Kidney epithelial cell (primary cell): ENCODE measurements at places on chromosomes 4 and X.

- DNase-seq: no peak
These were observed 42.3 kb upstream of the PRSS12 start for GRCh38 chr4:118395057-118395644.

DNA sequence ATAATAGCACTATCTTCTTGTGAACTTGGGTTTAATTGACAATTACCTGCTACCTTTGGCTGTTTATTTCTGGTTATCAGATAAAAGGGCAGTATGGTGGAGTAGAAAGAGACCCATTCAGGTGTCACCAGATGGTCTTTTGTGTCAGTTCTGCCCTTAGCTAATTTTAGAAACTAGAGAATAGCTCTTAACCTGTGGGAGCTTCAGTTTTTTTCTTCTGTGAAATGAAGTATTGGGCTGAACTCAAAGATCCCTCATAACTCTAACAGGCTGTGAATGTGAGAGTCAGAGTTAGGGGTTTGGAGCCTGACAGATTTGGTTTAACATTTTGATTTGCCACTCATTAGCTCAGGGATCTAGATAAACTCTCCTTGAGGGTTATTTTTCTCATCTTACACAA is 335.2 kb downstream of the PPP1R2C start:
- DNase-seq: no peak

- DNase-seq: no peak
These were observed 222.3 kb downstream of the FAM47A start for GRCh38 chrX:33909836-33910235.

- no peak for DNase-seq
These were observed 47.0 kb upstream of the SPRY1 start for GRCh38 chr4:123349421-123350190.
